HT1080 (cell line): ENCODE measurements at places on chromosomes 1 and 21. TPM values are rescaled to one million over a fixed set of nuclear protein-coding genes. Genes with fewer than 3 reads are reported as not detected.

GRCh38 chr21:45405819-45406762, 1.1 kb downstream of the COL18A1 start:
- no peak for DNase-seq

DNA sequence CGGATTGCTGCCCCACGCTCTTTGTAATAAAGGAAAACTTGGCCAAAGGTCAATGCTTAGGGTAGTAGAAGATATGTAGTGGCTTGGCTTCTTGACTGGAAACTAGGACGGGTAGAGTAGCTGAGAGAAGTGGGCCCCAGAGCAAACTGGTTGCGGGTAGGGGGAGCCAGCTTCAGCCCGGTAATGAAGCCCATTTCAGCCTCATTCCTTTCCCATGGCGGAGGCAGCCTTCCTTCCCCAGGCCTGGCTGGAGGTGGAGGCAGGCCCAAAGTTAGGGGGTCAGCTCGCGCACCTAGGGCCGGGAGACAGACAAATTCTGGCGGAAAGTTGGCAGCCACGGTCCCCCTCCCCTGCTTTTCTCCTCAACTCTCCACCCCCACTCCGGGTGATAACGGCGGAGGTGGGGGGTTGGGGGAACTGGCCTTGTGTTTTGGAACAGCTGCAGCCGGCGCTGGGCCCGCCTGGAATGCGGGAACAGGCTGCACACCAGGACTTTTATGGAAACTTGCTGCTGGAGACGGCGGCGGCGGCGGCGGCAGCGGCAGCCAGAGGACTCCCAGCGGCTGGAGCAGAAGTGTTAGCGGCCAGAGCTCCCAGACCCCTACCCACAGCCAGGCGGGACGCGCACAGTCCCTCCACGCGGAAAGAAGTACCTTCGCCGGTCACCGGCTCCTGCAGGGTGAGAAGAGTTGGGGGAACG, at the start of gene NEXN:
TSS of gene NEXN (plus strand) at position 544 of the 700 bp plus-strand sequence. CDS start 27,483 bp downstream, outside the sequence.
- peak; percentile 61 for DNase-seq

DNA sequence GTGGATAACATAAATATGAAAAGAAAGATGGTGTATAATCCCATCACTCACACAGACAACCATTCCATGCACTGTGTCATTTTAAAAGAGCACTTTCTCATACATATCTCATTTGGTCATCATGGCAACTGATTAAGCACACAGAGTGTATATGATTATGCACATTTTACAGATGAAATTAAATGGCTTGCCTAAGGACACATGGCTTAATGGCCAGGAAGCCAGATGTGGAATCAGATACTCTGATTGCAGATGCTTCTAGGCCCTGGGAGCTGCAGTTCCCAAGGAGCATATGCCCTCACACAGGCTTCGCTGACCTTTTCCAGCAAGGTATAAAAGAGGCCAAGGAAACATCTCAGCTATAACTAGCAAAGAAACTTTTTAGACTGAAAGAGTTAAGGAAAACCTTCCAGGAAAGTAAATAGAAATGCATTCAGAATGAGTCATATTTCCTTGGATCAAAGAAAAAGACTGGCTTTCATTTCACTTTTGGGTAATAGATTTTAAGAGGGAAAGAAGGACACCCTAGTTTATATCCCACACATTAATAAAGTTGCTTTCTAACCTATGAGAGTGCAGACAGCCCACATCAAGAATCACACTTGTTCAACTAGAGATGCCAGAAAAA, 19.6 kb upstream of the FAM89A start:
- DNase-seq = peak; percentile 44

Gene RGS16
- total RNA-seq = not detected in 2 replicates

DNA sequence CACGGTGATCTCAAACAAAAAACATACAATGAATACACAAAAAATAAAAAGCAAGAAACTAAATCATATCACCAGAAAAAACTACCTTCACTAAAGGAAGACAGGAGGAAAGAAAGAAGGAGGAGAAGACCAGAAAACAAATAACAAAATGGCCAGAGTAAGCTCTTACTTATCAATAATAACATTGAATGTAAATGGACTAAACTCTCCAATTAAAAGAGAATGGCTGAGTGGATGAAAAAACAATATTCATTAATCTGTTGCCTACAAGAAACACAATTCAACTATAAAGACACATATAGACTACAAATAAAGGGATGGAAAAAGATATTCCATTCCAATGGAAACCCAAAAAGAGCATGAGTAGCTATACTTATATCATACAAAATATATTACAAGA, 27.2 kb downstream of the LRIF1 start:
- no peak for DNase-seq

Gene SELENBP1
- total RNA-seq = not detected in 2 replicates

DNA sequence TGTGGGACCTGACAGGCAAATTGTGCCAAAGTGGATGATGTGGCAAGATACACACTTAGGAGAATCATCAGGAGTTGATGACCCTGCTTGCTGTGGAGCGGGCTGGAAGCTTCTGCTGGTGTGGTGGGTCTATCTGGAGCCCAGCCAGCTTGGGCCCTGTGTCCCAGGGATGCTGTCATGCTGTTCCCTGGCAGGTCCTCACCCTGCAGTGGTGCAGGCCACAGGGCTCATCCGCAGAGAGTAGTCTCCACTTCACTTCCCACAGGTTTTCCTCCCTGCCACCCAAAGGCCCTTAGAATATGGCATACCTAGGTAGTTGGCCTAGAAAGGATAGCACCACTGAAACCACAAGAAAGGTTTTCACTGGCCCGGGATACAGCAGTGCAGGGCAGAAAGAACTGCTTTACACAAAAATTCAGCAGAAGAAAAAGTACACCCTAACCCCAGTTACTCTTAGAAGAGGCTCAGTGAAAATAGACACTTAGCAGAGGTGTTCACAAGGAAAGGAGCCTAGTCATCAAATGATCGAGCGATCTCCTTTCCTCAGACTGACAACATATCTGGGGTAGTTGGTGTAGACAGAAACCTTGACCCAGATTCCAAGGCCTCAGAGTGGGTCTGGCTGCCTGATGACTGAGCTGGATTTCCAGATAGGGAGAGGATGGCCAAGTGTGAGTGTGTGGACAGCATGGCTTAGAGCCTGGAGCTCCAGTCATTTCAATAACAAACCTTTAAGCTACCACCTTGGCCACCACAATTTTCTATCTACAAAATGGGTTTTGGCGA, 1.3 kb upstream of the C1orf226 start:
- DNase-seq = no peak

Gene PBX1
- total RNA-seq = 0.06 and 0.17 TPM in 2 replicates

Gene MAP3K21
- total RNA-seq = 6.1 and 6.4 TPM in 2 replicates

DNA sequence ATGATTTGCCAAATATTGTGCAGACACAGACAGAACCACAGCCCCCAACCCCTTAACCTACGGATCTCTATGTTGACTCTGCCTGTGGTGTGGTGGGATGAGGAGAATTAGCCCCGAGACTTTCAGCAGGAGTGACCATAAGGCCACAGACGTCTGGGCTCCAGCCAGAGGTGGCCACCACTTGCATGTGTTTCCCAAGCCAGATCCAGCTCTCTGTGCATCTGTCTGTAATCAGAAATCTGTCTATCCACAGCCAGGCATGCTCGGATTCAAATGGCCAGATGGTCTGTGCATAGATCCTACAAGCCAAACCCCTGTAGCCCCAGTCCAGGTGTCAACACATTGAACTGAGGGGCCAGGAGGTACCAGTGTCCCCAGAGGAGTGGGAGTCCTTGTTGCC, 140.6 kb downstream of the SYF2 start:
- DNase-seq = no peak

DNA sequence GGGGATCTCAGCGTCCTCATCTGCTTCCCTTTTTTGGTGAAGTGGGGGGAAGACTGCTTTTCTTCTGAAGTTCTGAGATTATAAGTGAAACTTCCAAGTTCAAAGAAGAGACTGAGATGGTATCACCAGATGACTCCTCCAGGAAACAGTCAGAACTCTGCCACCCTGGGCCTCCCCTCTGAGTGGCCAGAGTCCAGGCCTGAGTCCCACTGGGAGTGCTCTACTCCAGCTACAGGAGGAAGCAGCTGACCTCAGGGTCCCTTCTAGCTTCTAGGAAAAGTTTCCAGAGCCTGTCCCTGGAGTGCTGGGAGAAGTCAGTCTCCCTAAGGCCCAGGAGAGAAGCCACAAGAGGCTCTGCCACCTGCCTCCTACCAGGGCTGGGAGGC, 104.7 kb downstream of the CASZ1 start:
- no peak for DNase-seq

GRCh38 chr1:97457446-97458089, 463.3 kb downstream of the DPYD start:
- DNase-seq = no peak

GRCh38 chr1:112256411-112256810, 139.6 kb upstream of the CTTNBP2NL start:
- DNase-seq = no peak

GRCh38 chr1:9345471-9345870, 52.8 kb downstream of the SPSB1 start:
- no peak for DNase-seq

DNA sequence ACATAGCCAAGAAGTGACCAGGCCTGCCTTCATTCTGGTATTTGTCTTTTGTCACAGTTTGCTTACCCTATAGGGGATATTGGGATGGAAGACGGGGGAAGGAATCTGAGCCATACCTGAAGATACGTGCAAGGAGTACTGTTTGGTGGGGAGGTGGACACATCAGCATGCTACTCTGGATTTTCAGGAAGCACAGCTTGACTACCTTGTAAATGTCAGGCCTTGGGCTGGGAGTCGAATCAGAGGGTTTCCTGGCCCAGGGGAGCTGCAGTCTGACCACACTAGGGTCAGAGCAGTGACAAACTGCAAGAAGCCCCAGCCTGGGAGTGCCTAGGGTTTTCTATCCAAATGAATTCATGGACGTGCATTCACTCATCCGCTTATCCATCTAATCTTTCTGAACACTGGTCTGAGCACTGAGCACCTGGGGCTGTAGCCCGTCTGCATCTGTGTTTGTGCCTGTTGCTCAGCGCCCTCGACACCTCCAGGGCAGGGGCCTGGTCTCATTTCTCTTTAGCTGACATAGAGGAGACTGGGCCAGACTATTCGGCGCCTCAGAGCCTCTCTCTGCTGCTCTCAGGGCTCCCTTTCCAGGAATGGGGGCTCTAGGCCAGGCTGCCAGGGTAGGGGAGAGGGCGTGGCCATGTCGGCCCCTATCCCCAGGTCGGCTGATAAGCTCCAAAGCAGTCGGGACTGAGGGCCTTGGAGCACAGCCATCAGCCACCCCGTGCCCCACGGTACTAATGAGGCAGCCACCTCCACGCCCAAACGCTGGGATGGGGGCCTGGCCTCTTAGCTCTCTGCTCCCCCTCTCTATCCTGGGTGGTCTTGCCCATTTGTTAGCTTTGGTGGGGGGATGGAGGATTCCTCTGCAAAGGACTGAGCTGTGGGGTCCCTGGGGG, 47.0 kb upstream of the SLC2A1 start:
- DNase-seq = no peak

Gene PTGFR
- 2.7 and 3.1 TPM in 2 replicates for total RNA-seq

DNA sequence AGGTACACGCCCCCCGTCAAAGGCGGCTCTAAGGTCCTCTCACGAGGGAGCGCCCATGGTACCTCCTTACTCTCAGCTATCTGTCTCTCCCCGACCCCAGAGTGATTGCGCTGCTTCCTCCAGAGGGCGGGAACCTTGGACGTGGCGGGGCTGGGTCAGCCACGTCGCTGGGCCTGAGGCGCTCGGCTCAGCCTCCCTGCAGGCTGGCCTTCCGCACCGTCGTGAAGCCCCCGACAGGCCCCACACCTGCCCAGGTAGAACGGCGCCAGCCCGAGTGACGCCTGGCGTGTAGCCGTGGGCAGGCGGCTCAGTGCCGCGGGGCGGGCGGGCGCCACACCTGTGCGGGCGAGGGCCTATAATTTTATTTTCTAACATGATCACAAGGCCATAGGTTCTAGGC, 122.2 kb upstream of the BEND5 start:
- no peak for DNase-seq

DNA sequence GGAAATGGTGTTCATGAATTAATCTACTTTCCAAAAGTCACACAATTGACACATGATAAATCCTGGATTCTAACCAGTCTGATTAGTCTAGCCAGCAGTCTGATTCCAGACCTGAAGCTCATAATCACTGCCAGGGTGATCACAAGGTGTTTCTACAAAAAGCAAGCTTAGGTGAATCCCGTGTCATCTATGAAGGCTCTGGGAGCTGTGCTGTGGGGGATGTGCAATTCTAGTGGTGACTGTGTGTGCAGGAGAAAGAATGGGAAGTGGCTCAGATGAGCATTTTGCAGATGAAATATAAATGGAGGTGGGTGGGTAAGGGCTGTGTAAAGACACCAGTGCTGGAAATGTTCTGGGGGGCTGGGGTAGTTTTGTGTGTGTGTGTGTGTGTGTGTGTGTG, 1.8 kb upstream of the NPPB start:
- DNase-seq = no peak

Gene TMEM269
- 0.03 TPM in 1 of 2 replicates, not detected in the other for total RNA-seq

Gene S100A14
- total RNA-seq = 0.88 TPM in 1 of 2 replicates, not detected in the other

GRCh38 chr1:53091841-53092645, 30.0 kb downstream of the PODN start:
- DNase-seq = peak; percentile 55

- peak; percentile 26 for DNase-seq
Observed at GRCh38 chr1:189499736-189500135, 977.9 kb downstream of the BRINP3 start.

Gene RBBP5
- total RNA-seq = 14.1 and 15.8 TPM in 2 replicates

DNA sequence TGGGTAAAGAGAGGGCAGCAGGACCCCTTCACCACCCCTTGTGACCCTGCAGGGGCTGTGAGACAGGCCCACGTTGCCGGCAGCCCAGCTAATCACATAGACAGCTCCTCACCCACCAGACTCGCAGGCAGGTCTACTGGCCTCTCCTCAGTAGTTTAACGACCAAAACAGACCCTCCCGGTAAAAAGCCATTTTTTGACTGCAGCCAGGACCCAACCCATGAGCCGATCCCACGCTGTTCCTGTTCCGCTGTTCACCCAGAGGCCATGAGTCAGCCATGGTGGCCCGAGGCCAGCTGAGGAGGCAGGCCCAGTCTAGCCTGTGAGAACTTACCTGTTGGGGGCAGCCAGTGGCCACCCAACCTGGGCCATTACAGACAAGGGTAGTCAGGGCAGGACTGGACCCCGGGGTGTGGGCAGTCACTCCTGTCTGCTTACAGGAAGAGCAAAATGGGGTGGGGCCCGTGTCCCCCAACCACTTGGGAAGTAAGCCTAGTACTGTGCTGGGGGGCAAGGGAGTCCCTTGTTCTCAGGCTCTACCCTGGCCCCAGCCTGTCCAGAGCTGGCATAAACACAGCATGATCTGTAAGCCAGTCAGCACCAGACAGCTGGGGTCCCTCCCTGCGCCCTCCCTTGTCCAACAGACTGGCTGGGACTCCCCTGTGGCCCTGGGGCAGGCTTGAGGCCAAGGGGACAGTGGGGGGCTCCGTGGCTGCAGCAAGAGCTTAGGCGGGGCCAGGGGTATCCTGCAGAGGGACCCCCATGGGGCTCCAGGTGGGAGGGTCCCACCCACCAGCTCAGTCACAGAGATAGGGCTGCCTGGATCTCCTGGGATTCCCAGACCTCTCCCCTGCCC, 61.9 kb downstream of the WNT9A start:
- DNase-seq = peak; percentile 53

DNA sequence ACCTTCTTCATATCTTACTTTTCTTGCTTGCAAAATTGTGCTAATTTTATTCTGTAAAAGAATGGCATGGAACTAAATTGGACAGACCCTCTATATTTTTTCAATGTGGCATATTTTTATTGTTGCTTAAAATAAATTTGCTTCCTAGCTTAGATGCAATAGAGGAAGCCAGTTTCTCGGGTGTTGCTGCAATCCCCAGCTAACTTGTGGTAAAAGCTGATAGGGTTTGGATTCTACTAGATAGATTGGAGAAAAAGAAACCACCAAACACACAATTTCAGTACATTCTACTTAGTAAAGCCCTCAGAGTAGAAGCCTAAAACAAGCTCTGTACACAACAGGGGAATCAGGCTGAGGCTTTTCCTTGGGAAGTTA, 49.5 kb upstream of the GCLM start:
- DNase-seq = no peak

Gene DNASE2B
- total RNA-seq = not detected in 2 replicates

- DNase-seq = peak; percentile 41
Observed at GRCh38 chr1:24762133-24762676, 17.0 kb downstream of the CLIC4 start.

Gene KDF1
- not detected in 2 replicates for total RNA-seq
